Stimulated activated CD8-positive, alpha-beta memory T cell treated with anti-CD3 and anti-CD28 coated beads, Interleukin-7, amount 100 ng/mL, for 1 hour (primary cell): ENCODE measurements at places on chromosomes 7 and 10.

GRCh38 chr10:14588084-14588937, 186.4 kb downstream of the FAM107B start:
- DNase-seq, result no peak

DNA sequence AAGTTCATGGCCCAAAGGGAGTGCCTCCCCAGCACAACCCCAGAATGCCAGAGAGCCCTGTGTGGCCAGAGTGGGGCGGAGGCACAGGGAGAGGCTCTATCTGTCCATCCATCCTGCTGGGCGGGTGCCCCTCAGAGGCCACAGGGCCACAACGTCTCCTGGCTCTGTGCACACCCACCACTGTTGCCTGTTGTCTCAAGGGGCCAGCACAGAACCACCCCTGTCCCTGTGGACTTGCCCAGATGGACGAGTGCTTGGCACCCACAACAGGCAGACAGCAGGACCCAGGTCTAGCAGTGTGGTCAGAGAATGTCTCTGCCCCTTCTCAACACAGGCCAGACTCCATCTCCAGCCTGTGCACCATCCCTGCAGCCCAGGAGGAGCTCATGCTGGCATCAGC, 92.8 kb downstream of the PAXIP1 start:
- no peak for DNase-seq

GRCh38 chr10:33291053-33291592, 43.3 kb downstream of the NRP1 start:
- no peak for DNase-seq

GRCh38 chr7:140673063-140673773, 473 bp downstream of the ADCK2 start:
- DNase-seq, result peak; percentile 23

- DNase-seq, result no peak
Observed at GRCh38 chr10:93703066-93703465, 674 bp upstream of the FRA10AC1 start.

GRCh38 chr10:102102421-102102820, 17.7 kb downstream of the LDB1 start:
- no peak for DNase-seq

GRCh38 chr10:11425296-11425610, 186.2 kb downstream of the USP6NL start:
- DNase-seq, result no peak

DNA sequence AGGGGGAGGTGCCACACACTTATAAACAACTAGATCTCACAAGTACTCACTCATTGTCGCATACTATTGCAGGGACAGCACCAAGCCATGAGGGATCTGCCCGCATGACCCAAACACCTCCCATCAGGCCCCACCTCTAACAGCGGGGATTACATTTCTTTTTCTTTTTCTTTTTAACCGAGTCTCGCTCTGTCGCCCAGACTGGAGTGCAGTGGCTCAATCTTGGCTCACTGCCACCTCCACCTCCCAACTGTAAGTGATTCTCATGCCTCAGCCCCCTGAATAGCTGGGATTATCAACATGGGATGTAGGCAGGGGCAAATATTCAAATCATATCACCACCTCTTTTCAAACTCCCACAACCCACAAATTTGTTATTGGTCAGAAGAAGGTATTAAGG, 76.7 kb downstream of the SKAP2 start:
- DNase-seq, result no peak

DNA sequence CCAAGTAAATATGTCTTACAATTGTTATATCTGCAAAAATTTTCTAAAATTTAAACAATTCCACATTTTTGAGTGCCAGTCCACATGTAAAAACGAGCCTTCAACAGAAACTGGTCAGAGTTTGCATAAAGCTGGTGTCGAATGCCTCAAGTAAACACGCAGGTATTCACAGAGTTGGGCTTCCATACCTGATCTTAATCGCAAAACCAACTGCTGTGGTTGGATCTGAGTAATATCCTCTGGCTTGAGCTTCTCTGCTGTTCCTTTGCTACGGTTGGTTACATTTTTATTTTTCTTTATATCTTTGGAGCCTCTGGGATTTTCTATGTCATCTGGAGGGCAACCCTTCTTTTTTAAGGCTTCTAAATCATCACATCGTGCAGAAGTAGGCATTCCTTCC, 28.4 kb downstream of the ITGB1 start:
- no peak for DNase-seq

GRCh38 chr10:3225561-3225960, 53.0 kb upstream of the PITRM1 start:
- no peak for DNase-seq

- DNase-seq, result no peak
Observed at GRCh38 chr7:148914208-148914777, 30.2 kb upstream of the EZH2 start.

GRCh38 chr10:133129071-133129858, 30.8 kb upstream of the KNDC1 start:
- DNase-seq, result no peak

DNA sequence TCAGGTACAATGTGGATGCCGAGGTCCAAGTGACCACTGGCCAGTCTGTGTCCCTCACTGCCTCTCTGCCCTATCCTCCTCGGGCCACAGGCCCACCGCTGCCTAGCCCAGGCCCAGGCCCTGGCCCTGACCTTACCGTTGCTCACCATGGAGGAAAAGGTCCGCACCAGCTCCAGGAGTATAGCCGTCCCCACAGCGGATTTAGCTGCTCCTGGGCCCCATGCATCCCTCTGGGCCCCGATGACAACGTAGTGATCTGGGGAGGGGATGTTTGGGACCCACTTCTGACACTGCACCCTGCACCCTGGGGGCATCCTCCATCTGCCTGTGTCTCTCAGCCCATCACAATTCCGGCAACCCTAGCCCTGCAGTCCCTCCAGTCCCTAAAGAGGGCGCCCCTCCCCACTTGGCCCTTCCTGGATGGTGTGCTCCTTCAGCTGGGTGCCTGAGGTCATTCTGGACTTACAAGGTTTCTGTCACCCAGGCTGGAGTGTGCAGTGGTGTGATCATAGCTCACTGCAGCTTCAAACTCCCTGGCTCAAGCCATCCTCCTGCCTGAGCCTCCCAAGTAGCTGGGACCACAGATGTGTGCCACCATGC, 12.1 kb downstream of the TFR2 start:
- no peak for DNase-seq

DNA sequence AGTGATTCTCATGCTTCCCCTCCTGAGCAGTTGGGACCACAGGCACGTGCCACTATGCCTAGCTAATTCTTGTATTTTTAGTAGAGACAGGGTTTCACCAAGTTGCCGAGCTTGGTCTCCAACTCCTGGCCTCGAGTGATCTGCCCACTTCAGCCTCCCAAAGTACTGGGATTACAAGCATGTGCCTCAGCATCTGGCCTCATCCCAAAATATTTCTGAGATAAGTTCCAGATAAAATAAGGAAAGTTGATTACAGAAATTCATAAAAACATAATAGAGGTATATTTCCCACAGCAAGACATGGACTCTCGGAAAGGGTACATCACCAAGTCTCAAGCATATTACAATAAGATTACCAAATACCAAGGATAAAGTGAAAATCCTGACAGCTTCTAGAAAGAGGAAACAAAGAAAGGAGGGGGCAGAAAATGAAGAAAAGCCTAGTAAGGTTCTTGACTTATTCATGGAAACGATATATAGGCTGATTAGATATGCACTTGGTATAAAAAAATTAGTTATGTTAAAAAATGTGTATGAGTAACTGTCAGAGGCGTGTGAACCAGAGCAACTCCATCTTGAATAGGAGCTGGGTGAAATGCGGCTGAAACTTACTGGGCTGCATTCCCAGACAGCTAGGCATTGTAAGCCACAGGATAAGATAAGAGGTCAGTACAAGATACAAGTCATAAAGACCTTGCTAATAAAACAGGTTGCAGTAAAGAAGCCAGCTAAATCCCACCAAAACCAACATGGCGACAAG, 35.0 kb downstream of the IQUB start:
- no peak for DNase-seq

DNA sequence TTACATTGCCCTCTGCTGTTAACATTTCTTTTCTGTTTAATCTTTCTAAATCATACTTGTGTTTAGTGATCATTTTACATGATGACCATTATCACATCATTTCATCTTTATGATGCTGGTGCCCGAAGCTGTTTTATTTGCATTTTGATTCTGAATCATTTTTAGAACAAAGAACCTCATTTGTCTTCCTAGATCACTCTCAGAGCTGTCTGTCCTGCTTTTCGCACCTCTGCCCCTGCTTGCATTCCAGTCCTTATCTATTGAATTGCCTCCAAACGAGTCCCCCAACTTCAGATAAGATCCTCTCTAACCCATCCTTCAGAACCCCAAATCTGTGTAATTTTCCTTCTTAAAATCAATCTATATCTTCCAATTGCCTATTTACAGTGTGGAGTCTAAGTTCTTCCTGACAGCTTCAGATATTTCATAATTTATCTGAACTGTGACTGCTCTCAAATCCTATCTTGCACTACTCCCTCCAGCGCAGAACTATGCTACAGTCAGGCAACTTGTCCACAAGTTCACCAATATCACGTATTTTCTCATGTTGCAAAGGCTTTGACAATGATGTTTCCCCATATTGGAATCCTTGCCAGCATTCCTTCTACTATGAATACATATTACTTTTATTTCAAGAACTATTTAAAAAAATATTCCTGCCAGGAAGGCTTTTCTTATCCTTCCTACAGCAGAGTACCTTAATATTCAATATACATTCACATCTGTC, 346.5 kb upstream of the CACNA2D1 start:
- no peak for DNase-seq

GRCh38 chr7:149735181-149735602, 38.2 kb downstream of the ZNF467 start:
- no peak for DNase-seq

DNA sequence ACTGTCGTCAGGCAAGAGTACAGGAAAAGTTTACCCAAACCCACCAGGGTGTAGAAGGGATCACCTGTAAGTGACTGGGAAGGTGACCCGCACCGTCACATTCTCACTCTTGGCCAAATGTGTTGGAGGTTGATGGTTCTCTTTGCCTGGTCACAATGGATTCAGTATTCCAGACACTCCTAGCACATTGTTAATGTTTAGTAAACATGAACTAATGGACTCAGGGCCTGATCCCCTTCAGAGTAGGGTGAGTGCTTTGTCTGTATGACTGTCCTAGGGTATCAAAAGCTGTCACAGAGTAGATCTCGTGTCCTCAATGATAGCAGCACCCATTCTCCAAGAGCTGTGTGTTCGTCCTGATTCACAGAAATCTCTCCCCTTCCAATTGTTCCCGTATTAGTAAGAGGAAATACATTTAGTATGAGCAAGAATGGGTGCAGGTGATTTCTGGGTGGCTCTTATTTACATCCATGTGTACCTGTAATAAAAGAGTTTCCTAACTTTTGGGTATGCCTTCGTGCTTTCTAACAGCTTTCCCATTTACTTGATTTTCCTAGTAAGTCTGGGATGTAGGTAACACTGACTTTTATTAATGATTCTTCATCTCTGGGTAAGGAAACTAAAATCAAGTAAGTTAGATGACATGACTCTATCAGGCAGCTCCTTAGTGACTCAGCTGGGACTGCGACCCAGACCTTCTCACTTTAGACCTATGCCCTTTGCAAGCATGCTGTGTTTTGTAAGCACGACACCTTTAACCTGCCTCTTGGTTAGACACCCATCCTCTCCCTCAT, 4.7 kb downstream of the EEPD1 start:
- no peak for DNase-seq

GRCh38 chr10:124989526-124989925, 47.6 kb downstream of the ZRANB1 start:
- no peak for DNase-seq

- DNase-seq, result no peak
Observed at GRCh38 chr7:74220229-74220628, 10.4 kb downstream of the LAT2 start.

DNA sequence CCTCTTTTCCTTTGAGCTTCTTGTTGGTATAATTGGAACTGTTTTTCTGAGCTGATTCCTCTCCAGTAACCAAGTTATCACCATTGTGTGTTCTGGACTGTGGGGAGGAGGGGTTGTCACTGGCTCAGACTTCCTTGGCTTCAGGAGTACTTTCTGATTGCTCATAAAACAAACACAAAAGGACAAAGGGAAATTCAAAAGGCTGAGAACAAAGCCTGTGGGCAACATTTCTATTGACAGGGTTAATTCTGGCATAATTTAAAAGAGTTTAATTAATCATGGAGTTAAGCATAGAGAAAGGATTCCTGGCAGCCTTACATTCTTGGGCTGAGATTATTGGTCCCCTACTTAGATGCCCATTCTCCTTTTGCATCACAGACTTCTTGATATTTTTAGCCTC, 222.9 kb upstream of the KMT2E start:
- DNase-seq, result no peak

GRCh38 chr10:62939698-62940097, 123.5 kb upstream of the EGR2 start:
- no peak for DNase-seq

GRCh38 chr10:6877336-6877721, 297.3 kb upstream of the PRKCQ start:
- DNase-seq, result no peak

DNA sequence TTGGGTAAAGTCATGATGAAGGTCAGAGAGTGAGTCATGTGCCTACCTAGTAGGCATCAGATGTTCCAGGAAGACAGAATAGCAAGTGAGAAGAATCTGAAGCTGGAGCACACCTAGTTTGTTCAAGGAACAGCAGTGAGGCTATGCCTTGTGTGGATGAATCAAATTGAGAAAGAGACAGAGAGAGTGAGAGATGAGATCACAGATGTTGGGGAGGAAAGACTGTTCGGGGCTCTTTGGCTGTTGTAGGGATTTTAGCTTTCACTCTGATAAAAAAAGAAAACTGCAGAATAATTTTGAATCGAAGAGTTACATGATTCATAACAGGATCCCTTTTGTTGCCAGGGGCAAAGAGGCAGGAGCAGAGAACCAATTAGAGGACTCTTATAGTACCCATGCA, 6.3 kb downstream of the LIPF start:
- no peak for DNase-seq

GRCh38 chr10:10477844-10478243, 539.8 kb upstream of the CELF2 start:
- no peak for DNase-seq

- DNase-seq, result no peak
Observed at GRCh38 chr10:12377658-12378290, 28.4 kb downstream of the CAMK1D start.

GRCh38 chr10:78953113-78953798, 115.5 kb upstream of the ZMIZ1 start:
- no peak for DNase-seq

- DNase-seq, result no peak
Observed at GRCh38 chr10:23540401-23541030, 101.6 kb downstream of the OTUD1 start.

DNA sequence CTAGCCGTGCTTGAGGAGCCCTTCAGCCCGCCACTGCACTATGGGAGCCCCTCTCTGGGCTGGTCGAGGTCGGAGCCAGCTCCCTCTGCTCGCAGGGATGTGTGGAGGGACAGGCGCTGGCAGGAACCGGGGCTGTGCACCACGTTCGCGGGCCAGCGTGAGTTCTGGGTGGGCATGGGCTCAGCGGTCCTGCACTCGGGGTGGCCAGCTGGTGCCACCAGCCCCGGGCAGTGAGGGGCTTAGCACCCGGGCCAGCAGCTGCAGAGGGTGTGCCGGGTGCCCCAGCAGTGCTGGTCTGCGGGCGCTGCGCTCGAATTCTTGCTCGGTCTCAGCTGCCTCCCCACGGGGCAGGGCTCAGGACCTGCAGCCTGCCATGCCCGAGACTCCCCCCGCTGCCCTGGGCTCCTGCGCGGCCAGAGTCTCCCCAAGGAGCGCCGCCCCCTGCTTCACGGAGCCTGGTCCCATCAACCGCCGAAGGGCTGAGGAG, 90.8 kb upstream of the NRG3 start:
- DNase-seq, result no peak

GRCh38 chr10:4174197-4174596, 389.2 kb upstream of the KLF6 start:
- no peak for DNase-seq
